Thoracic aorta (tissue), 2 donors: ENCODE measurements at places on chromosomes 3 and 15. TPM values are rescaled to one million over a fixed set of nuclear protein-coding genes. Genes with fewer than 3 reads are reported as not detected.

The NOX5 gene
- 0.54 TPM for total RNA-seq

The CPLX3 gene
- total RNA-seq = not detected

The MUC20 gene
- total RNA-seq = 6.8 TPM

The MST1R gene
- total RNA-seq = 7.7 TPM

The CCDC13 gene
- 3.1 TPM for total RNA-seq

The MESP2 gene
- not detected for total RNA-seq

DNA sequence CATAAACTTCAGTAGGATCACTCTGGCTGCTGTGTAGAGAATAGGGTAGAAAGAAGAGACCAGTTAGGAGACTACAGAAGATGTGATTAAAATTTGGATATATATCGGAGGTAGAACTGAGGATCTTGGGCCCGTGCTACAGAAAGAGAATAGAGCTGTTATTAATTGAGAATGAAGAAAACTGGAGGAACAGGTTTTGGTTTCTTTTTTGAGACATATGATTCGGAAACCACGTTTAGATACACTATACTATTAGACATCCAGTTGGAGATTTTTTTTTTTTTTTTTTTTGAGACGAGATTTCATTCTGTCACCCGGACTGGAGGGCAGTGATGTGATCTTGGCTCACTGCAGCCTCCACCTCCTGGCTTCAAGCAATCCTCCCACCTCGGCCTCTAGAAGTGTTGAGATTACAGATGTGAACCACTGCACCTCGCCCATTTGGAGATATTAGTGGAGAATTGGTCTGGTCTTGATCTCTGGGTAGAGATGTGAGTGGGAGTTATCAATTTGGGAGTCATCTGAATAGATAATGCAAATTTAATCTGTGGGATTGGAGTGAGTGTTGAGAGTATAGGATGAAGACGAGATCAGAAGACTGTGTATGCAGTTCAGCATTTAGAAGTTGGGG is 50.9 kb downstream of the TCF12 start:
- DNase-seq = no peak

GRCh38 chr3:112074616-112075497 is 11.3 kb upstream of the C3orf52 start:
- no peak for DNase-seq

- DNase-seq = no peak
Measured at GRCh38 chr3:13081603-13082360, 8.6 kb upstream of the IQSEC1 start.

- no peak for DNase-seq
Measured at GRCh38 chr15:95134431-95135110, 903.2 kb downstream of the MCTP2 start.
